ENCODE measurements at places on chromosomes 2 and 18.

DNA sequence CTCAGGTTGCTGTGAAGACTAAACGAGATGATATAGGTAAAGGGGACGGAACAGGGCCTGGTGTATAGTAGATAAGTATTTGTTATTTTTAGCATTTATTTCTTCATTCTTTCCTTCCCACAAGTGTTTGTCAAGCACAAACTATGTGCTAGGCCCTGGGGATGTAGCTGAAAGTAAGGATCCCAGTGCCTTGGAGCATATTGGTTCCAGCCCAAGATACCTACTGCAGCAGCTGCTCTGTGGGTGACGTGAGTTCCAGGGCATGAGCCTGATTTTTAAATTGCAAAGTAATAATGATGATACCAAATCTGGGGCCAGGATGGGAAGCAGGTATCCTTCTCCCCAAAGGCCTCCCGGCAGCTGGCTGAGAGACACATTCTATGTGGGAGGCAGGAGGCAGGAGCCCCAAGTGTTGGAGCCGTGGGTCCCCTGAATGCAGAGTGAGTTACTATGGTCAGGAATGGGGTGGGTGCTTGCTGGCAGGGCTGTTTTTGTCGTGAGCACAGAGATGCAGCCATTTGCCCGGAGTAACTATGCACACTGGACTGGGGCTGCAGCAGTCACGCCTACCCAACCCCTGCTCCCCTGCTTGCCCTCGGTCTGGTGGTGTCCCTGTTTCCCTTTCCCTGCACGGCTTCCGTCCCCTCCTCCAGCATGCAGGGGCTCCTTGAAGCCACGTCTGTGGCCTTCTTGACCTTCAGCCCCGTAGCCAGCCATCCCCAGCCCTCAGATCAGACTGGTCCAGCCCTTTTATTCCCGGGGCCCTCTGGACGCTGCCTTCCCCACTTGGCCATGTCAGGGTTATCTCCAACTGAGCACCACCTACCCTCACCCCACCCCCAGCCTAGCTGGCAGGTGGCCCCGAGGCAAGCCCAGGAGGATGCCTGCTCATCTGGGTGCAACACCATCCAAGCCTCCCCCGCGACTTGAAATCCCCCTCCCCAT is 52.4 kb downstream of the INHBB start:
- DNase-seq = no peak

DNA sequence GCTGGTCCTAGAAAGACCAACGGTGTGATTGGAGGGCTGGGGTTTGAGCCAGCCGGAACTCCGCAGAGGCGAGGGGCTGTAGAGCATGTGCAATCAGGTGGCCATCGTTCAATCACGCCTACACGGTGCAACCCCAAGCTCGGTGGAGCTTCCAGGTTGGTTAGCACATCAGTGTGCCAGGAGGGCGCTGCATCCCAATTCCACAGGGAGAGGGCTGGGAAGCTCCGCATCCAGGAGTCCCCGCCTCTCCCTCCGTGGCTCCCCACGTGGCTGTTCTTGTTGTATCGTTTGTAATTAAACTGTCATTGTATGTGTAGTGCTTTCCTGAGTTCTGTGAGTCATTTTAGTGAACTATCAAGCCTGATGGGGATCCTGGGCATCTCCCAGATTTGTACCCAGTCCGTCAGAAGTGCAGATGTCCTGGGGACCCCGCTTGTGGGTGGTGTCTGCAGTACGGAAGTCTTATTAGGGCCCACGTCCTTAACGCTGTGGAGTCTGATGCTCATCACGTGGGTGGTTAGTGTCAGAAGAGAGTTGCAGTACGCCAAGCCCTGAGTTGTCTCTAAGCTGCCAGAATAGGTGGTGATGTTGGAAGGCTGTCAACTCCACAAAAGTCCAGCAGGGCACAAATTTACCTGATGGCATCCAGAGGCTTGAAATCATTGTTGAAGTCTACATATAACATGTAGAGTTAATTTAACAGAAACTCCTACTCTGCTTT is 20.6 kb upstream of the AMMECR1L start:
- DNase-seq = no peak

DNA sequence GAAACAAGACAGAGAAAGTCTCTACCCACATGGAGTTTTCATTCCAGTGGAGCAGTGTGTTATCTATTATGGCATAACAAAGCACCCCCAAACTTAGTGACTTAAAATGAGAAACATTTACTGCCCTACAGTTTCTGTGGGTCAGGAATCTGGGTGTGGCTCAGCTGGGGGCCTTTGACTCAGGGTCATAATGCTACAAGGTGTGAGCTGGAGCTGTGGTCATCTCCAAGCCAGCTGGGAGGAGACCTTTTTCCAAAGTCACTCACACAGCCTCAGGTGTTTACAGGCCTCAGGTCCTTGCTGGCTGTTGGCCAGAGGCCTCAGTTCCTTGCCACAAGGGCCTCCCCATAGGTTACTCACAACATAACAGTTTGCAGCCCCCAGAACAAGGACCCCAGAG is 169.2 kb downstream of the ETAA1 start:
- no peak for DNase-seq

DNA sequence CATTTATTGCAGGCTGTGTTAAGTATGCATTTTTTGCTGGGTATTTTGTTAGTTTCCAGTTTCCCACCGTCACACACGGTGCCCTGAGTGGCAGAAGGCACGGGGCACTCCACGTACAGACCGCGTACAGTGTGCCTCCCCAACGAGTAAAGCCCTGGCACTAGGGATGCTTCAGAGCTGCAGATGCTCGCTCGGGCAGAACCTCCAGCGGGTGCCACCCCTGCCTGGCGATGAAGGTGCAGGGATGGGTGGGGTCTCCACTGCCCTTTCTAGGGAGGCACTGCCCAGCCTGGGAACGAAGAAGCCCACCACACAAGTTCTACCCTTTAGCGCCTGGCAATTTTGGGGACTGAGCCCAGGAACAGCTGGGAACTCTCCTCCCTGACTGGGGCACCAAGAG is 4.1 kb downstream of the GREB1 start:
- no peak for DNase-seq

DNA sequence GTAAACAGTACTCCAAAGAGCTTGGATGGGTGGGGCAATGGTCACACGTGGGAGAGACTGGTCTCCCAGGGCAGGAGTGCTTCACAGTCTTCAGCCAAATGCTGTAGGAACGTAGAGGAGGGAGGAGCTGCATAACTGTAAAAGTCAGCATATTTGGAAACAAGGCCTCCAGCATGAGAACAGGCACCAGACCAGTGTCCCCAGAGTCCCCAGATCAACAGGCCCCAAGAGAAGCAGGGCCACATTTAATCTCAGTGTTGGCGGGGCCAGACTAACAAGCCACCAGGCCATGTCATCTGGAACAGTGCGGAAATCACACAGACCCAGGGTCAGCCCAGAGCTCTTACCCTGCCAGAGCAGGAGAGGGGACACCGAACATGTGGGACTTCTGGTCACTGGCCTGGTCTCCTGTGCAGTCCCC is 63.2 kb downstream of the ADCY3 start:
- no peak for DNase-seq

DNA sequence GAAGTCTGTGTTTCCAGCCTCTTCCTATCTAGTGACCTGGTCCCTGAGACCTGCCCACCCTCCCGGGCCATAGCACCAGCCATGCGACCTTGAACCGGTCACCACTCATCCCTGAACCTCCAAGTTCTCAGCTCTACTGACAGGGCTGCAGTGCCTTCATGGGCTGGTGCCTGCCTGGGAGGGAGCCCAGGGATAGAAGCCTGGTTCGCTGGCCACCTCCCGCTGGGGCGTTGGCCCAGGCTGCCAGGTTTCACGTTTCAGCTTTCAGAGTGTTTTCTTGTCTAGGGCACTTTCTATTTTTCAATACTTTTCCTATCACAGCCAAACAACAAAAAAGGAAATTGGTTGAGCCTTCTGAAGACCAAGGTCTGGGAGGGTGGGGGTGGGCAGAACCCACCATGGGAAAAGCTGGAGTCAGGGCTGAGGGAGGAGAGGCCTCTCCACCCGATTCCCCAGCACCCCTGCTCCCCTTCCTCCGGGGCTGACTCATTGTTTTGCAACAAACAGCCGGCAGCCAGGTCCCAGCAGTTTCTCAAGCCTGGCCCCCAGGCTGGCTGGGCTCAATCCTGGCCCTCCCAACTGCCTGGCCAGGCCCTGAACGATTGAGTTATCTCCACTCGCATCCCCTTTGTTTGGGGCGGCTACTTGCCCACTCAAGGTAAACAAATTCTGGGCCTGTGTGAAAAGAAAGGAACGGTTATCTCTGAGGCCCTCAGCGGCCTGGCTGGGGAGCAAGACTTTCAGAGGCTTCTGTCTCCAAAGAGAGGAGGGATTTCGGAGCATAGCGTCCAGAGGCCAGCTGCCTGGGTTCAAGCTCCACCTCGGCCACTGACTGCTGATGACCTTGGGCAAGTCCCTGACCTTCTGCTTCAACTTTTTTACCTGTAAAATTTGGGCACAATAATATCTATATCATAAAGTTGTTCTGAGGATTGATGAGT is 47.5 kb downstream of the ZFP36L2 start:
- no peak for DNase-seq

GRCh38 chr2:164766954-164767320 is 74.7 kb downstream of the COBLL1 start:
- no peak for DNase-seq

DNA sequence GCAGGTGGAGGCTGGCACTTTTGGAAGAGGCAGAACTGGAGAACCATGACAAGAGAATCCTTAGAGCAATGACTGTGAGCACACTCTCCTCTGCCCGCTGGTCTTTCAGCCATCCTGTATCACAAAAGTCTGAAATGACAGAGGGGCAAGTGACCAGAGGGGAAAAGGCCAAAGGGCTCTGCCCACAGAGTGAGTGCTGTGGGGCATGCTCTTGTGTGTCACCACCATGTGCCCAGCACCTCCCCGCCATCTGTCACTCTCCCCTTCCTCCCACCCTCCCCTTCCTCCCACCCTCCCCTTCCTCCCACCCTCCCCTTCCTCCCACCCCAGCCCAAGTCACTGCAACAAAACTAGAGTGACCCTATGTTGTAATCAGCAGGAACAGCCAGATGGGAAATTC is 31.9 kb downstream of the DAW1 start:
- no peak for DNase-seq

DNA sequence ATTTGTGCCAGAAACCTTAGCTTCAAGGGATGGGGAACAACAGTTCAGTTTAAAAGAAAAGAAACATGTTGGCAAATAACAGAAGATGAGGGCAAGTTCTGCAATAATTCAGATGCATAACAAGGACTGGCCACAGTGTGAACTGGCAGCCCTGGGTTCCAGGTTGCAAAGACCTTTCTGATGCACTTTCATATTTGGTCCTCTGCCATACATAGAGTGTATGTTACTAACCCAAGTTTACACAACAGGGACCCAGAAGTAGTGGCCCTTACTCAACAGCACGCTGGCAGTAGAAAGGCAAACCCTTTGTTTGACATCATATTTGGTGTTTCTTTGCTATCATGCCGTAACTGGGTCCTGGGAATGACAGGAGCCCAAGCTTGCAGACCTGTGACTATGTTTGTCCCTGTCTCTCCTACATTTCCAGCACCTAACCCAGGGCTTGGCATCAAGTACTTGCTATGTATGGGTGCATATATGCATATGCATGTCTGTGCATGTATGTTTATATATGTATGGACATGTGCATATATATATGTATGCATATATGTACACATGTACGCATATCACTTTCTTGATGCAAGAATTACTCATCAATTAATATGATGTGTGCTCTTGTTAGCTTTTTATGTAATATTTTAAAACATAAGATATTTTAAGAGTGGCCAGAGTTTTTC is 94.3 kb downstream of the MBP start:
- DNase-seq = no peak

DNA sequence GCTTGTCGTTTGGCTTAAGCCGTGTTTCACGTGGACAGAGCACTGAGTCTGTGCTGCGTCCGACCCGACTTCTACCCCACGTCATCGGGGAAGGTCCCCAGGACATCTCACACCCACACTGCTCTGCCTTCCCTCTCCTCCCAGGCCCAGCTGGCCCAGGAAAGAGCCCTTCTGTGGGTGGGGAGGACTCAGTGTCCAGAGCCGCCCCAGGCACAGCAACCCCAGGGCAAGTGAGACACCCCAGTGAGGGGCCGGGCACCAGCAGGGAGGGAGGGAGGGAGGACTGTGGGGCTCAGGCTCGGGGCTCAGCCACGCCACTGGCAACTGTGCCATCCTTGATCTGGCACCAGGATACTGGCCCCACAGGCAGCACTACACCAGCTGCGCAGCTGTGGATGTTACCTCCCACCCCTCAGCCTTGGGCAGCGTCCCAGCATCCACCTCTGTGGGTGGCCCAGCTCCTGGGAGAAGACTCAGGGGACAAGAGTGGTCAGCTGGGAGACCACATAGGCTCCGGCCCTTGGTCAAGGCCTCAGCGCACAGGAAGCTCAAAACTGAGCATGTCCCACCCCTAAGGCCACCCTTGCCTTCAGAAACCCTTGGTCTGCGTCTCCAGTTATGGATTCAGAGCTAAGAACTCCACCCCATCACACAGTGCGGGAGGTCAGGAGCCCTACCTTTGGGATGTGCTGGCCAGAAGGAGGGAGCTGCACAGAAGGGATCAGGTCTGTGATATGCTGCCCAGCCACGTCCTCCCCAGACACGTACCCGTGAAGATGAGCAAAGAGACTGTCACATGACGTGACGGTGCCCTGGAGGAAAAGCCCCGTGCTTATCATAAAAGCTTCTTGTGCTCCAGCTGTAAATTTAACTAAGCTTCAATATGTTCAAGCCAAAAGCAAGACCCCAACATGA is 11.7 kb downstream of the PASK start:
- no peak for DNase-seq

GRCh38 chr2:237152361-237152760 is 66.7 kb downstream of the COPS8 start:
- DNase-seq = no peak

DNA sequence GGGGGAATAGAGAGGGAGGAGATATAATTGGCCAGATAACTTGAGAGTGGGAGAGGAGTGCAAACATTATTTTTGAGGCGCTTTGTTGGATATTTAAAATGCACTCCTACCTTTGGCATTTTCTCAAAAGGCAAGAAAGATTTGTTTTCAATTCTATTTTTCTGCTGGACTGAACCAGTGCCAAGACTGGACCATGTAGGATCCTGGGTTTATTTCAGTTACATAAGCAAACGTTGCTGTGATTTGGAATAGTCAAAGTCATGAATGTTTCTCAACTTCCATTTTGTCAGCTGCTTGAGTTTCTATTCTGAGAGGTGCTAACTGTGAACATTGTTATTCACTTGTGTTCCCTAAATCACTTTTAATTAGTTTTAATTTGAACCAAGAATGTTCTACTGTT is 8.9 kb upstream of the CHRNA1 start:
- DNase-seq = no peak

DNA sequence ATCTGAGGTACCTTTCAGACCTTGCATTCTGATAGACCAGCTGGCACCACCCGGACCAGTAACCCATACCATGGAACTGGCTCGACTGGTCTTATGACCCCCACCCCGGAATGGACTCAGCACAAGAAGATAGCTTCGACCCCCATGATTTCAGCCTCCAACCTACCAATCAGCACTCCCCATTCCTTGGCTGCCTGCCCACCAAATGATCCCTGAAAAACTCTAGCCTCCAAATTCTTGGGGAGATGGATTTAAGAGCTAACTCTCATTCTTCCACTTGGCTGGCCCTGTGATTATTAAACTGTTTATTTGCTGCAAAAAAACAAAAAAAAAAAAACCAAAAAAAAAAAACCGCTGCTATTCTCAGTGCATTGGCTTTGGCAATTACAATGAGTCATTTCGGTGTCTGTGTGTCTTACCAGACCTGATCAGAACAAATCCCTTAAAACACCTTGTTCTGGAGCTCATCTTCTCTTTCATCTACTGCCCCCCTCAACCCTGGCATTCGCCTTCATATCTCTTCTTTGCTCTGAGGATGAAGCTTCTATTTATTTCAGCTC is 60.1 kb upstream of the KIF5C start:
- DNase-seq = no peak
